Kidney capillary endothelial cell (primary cell): ENCODE measurements at places on chromosomes 4 and X.

- no peak for DNase-seq
These were observed 149.4 kb upstream of the KLF3 start for GRCh38 chr4:38514465-38515146.

DNA sequence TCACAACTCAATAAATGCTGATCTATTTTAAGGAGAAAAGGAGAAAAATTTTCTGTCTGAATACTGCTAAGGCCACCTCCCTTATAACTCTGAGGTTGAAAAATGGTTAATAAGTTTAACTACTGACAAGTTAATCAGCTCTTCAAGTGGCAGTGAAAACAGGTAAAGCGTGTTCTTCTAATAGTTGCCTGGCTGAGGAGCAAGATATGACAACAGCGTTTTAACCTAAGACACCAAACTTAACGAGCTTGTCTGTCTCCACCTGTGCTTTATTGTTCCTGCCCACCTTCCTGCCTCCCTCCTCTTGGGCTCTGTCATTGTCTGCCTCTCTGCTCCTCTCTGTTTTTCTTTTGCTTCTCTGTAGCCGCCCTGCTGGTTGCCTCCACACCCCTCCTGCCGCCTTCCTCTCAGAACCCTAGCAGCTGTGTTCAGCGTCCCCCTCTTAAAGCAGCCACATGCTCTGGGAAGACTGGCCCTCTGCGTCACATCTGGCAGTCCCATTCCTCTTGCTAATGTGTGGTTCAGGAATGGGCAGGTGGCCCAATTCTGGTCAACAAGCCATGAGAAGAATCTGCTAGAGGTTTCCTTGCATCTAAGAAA is 4.3 kb upstream of the TSPAN5 start:
- DNase-seq = no peak

- no peak for DNase-seq
These were observed 1.5 kb upstream of the NBDY start for GRCh38 chrX:56727531-56727930.

DNA sequence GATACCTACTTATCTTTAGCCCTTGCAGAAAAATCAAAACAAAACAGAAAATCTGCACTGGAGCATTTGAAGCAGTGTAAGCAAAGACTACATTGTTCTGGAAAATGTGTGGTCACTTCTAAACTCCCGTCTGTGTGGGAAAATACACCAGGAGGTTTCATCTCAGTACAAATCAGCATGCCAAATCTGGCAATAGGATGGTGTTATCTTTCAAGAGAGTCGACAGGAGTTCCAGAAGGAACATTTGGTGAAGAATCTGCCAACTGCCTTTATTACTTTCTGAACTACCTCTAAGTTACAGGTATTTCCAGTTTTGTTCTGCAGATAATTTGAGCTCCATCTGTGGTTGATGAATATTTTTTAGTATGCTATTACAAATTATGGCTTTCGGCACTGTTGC is 1348.0 kb downstream of the RAPGEF2 start:
- DNase-seq = no peak

GRCh38 chr4:110627977-110628662 is 5.2 kb upstream of the PITX2 start:
- no peak for DNase-seq

- DNase-seq = no peak
These were observed 2.4 kb downstream of the MGST2 start for GRCh38 chr4:139668036-139668435.

GRCh38 chr4:108926061-108926460 is 163.2 kb upstream of the ETNPPL start:
- DNase-seq = peak; percentile 36

DNA sequence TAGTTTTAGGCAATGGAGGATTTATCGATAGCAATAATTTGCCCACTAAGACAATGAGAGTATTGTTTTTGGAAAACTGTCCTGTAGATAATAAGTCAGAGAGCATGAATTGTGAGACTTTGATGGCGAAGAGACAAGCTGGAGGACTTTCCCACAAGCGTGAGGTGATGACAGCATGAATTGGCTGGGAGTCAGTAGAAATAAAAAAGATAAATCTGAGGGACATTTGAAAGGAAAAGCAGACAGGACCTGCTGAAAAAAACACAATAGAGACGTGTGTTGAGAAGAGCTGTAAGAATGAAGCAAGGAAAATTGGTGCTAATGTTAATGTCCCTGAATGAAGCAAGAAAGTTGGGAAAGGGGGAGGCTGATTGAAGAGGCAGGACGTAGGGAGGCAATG is 233.5 kb downstream of the DCTD start:
- no peak for DNase-seq

GRCh38 chr4:47686294-47686872 is 151.5 kb downstream of the CORIN start:
- DNase-seq = peak; percentile 34

DNA sequence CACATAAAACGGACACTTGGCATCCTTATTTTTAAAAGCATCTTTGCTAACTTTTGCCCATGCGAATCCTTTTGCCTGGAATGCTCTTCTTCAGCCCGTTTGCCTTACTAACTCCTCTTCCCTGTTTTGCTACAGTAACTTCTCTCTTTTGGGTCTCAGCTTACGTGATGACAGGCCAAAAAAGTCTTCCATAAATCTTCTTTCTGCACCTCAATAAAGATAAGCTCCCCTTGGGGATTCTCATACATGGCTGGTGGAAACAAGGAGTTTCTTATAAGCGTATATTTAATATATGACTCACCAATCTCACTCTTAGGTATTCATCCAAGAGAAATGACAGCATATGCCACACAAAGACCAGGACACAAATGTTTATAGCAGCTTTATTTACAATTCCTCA is 192.7 kb downstream of the RCHY1 start:
- no peak for DNase-seq

GRCh38 chrX:106302304-106302703 is 134.2 kb downstream of the PWWP3B start:
- no peak for DNase-seq

- DNase-seq = no peak
These were observed 45.6 kb downstream of the GLUD2 start for GRCh38 chrX:121093011-121093410.

DNA sequence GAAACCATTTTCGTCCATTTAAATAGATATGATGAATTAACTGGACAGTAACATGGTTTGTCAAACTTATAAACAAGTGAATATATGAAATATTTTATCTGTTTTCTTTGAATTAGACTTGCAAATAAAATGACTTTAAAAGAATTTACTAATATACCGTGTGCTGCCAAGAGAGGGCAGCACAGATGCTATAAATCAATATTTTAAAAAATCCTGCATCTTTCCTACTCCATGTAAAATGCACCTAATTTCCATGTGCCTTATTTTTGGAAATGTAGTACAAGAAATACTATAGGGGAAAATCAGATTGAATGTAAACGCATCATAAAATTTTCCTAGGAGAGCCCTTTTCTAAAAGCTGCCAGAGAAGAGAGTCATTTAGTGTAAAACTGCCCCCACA is 62.2 kb downstream of the PRKX start:
- peak; percentile 33 for DNase-seq

DNA sequence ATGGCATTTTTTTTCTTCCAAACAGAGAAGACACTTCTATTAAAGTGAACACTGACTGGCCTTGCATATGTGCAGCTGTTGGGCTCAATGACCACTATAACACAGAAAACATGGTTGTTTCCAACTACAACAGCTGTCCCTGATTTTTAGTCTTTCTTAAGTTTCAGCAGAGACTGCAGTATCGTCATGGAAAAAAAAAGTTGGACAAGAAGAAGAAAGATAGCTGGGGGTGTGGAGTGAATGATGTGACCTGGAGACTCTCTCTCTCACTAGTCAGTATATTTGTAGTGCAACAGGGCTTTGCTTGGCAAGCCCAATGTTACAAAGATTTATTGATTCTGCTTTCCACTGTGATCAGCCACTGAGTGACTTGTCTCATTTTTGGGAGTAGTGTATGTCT is 29.5 kb upstream of the C4orf54 start:
- no peak for DNase-seq

DNA sequence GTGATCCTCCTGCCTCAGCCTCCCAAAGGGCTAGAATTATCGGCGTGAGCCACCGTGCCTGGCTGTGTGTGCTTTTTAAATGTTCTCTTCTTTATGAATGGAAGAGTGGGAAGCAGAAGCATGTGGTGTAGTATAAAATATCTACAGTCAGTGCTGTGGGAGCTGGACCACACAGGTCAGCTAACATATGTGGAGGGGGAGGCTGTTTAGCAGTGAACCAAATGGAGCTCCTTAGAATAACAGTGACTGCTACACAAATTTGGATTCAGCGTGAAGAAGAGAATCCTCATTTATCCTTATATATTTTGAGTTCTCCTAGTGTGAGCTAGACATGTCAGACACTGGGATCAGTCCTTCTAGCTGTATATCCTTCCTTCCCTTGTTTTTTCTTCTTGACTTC is 3.2 kb downstream of the SNX25 start:
- no peak for DNase-seq

GRCh38 chr4:57905965-57906364 is 795.8 kb upstream of the IGFBP7 start:
- DNase-seq = no peak

- peak; percentile 48 for DNase-seq
These were observed 279.3 kb upstream of the DIPK2B start for GRCh38 chrX:45479835-45480422.

DNA sequence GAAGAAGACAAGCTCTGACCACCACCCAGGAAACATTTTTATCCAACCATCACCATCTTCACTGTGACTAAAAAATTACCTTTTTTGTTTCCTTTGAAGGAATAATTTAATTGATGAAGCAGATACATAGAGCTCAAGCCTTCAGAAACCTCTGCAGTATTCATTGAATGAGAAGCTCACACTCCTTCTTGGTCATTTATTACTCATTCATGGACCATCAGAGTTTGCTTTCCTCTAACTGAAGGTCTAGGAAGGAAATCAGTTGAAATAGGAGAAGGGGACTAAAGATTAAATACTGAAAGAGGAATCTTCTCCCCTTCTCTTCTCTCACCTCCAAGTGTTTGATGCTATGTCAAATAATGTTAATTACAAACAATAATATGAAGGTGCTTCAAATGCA is 290.6 kb upstream of the KLF3 start:
- peak; percentile 14 for DNase-seq

- DNase-seq = no peak
These were observed 54.0 kb upstream of the PRDM8 start for GRCh38 chr4:80143307-80143679.

GRCh38 chrX:131677655-131678628 is 134.1 kb downstream of the OR13H1 start:
- peak; percentile 20 for DNase-seq

DNA sequence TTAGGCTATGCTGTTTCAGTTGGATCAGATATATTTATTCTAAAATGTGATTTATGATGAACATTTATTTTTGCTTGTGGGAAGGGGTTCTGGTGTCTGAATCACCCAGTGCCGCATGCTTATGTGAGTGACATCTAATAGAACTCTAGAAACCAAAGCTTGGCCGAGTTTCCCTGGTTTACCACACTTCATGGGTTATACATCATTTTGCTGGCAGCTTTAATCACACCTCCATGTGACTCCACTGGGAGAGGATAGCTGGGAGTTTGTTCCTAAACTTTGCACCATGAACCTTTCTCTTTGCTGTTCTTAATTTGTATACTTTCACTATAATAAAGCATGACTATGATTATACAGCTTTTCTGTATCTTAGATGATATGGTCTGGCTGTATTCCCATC is 382.9 kb downstream of the INPP4B start:
- no peak for DNase-seq
